SK-N-SH treated with all-trans-retinoic acid at 6 μM for 48 hours (cell line): ENCODE measurements at places on chromosomes 5 and 9.

GRCh38 chr5:169089343-169089742 lies 211.6 kb downstream of the SLIT3 start:
- ATAC-seq, result peak; percentile 35; the same call in 2 of the 3 replicates

- no peak for ATAC-seq
Observed at GRCh38 chr5:90285581-90285980, 124.0 kb downstream of the CETN3 start.

DNA sequence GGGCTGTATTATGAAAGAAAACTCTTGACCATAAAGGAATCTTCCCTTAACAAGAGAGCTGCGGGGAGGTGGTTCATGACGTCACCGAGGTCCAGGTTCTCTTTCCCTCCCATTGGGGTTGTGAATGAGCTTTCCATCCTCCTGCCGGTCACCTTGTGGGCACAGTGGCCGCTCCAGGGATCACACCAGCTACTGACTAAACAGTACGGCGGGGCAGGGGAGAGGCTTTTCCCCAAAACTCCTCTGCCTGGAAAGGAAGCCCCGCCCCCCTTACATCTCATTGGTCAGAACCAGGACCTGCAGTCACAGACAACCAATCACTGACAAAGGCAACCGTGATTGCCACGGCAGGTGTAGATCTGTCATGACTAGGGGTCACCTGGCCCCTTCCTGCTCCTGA lies 35.6 kb downstream of the ROR2 start:
- ATAC-seq, result no peak

DNA sequence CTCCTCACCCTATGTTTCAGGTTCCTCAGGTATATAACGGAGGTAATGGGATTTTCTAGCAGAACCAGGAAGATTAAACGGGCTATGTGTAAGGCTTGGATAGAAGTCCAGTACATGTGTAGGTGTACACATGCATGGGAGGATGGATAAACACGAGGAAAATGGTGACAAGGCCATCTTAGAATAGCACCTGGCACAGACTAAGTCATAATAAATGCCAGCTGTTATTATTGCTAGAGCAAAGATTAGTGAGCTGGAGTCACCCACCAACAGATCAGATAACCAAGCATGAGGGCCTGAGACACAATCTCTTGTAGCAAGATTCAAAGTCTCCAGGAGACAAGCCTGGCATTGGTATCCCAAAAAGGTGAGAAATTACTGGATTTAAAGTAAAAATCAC lies 21.1 kb downstream of the SPOCK1 start:
- no peak for ATAC-seq
